PC-9 (cell line): ENCODE measurements at places on chromosomes 5 and 9. TPM values are rescaled to one million over a fixed set of nuclear protein-coding genes. Genes with fewer than 3 reads are reported as not detected.
A peak's percentile ranks its signal among the peaks of the same experiment; 100 is the strongest.

C5orf34 gene
- 16.0 and 22.6 TPM in 2 replicates for total RNA-seq

SH3PXD2B gene
- total RNA-seq = 26.1 and 29.3 TPM in 2 replicates

PPP2CA gene
- 146 and 149 TPM in 2 replicates for total RNA-seq

BHMT2 gene
- not detected in 2 replicates for total RNA-seq

SPINK13 gene
- not detected in 2 replicates for total RNA-seq

AQP7 gene
- total RNA-seq = 0.59 TPM in 1 of 2 replicates, not detected in the other

CD14 gene
- 0.35 and 0.81 TPM in 2 replicates for total RNA-seq

CSF1R gene
- total RNA-seq = 0.72 and 0.95 TPM in 2 replicates

DNA sequence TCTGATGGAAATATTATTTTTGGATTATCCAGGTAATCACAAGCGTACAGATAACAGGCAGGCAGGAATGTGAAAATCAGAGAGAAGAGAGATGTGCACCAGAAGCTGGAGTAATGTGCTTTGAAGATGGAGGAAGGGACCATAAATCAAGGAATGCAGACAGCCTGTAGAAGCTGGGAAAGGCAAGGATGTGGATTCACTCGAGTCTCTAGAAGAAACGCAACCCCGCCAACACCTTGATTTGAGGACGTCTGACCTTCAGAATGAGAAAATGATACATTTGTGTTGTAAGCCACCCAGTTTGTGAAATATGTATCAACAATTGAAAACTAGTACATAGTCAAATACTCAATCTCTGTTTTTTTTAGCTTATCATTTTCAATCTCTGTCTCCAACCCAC lies 207.6 kb upstream of the MPDZ start:
- no peaks in the 10 kb centered on the region for H3K36me3 ChIP-seq

GRCh38 chr5:136062366-136063274 lies 33.8 kb downstream of the TGFBI start:
- H3K27me3 ChIP-seq = no peaks in the 10 kb centered on the region
- H3K4me3 ChIP-seq = no peak overlapping the region
- H3K36me3 ChIP-seq = peaks cover 14% of the 10 kb centered on the region; the same call in 1 of the 2 replicates
- no peak overlapping the region for H3K27ac ChIP-seq
- DNase-seq = peak; percentile 51
- H3K4me1 ChIP-seq = peaks cover 13% of the 10 kb centered on the region

DNA sequence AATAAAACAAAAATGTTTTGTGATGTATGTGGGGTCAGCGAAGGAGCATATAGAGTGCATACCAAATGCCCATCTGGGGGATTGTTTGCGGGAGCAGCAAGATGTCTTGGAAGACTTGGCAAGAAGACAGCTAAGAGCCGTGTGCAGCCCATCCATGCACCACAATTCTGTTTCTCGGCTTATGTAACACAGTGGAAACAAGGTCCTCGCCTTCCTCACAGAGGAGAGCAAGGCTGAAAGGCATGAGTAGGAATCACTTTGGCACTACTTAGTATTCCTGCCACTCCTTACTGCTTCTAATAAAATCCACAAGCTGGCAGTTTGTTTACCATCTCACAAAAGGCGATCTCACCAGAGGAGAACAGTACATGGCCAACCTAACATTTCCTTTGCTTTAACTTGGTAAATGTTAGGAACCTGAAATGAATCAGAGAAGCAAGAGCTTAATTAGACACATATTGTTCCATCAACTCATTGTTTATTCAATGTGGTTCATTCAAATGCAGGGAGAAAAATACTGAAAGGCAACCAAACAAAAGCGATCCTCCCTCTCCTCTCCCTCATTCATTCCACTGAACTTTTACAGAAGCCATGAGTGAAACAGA lies 648.1 kb downstream of the ACTL7B start:
- no peak for DNase-seq
- H3K27ac ChIP-seq = no peak overlapping the region
- no peaks in the 10 kb centered on the region for H3K36me3 ChIP-seq
- no peaks in the 10 kb centered on the region for H3K27me3 ChIP-seq

DNA sequence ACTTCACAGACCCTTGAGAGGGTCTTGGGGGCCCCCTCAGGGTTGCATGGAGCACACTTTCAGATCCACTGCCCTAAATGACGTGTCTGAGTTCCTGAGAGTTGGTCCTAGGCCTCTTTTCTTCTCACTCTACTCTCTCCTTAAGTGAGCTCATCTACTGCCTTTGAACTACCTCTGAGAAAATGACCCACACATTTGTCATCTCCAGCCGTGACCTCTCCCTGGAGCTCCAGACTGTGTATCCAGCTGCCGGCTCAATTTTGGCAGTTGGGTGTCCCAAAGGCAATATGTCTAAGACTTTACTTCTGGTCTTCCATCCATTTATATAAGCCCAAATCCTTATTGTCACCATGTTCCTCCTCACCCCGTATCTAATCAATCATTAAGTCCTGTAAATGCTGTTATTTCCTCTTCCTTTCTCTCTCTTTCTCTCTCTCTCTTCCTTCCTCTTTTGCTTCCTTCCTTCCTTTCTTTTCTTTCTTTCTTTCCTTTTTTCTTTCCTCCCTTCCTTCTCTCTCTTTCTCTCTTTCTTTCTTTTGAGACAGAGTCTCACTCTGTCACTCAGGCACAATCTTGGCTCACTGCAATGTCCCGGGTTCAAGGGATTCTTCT lies 51.2 kb upstream of the HSPA9 start:
- no peaks in the 10 kb centered on the region for H3K27me3 ChIP-seq
- H3K27ac ChIP-seq = no peak overlapping the region
- no peaks in the 10 kb centered on the region for H3K4me1 ChIP-seq
- no peak overlapping the region for H3K4me3 ChIP-seq
- DNase-seq = no peak

DNA sequence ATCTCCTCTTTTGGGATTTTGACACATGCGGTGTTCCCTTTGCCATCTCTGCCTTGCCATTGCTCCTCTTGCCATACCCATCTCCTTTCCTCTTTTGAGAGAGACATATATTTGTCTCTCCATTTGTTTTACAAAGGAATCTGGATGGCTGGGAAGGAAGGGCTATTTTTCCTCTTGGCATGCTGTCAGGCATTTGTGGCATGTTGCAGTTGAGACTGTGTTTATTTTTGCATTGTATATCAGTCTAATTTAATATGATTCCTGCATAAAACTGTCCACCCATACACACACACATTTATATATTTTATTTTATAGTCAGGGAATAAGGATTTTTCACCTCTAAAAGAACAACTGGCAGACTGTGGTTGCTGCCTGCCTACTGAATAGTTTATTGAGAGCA lies 1105.8 kb upstream of the SEMA6A start:
- H3K4me1 ChIP-seq = no peaks in the 10 kb centered on the region
- H3K27ac ChIP-seq = no peak overlapping the region
- DNase-seq = no peak
- H3K4me3 ChIP-seq = no peak overlapping the region
- peaks cover 23% of the 10 kb centered on the region for H3K27me3 ChIP-seq

GRCh38 chr9:70760228-70760627 lies 345.8 kb upstream of the KLF9 start:
- H3K36me3 ChIP-seq = no peaks in the 10 kb centered on the region
- H3K4me1 ChIP-seq = no peaks in the 10 kb centered on the region
- H3K4me3 ChIP-seq = no peak overlapping the region
- no peaks in the 10 kb centered on the region for H3K27me3 ChIP-seq

DNA sequence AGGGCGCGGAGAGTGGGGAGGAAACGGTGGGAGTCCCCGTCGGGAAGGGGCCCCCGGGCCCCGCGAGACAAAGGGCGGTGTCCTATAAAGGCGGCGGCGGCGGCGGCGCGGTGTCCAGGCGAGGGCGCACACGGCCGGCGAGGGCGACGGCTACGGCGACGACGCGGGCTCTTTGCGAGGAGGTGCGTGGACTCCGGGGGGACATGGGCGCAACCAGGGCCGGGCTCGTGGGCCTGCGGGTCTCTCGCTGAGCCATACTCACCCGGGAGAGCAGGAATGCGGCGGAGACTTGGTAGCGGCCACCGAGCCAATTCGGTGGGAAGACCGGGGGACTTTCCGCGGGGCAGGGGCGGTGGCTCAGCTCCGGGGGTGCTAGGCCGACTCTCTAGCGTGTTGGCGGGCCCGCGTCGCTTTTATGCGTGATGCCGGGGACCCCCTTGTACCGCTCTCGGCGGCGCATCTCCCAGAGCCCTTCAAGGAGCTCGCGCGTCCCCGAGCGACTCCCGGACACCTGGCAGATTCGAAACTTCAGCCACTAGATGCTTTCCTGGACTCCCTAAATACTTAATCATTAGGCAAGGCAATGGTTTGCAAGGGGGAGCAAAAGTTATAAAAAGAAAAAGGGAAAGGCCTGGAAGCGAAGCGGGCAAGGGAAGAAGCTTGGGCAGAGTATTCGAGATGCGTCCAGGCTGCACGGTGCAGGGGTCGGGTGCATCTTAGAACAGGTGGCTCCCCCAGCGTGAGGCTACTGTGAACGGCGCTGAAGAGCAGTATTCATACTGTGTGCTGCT lies 5.9 kb upstream of the TAL2 start:
- no peak for DNase-seq
- H3K27ac ChIP-seq = no peak overlapping the region
- H3K36me3 ChIP-seq = no peaks in the 10 kb centered on the region
- no peak overlapping the region for H3K4me3 ChIP-seq

DNA sequence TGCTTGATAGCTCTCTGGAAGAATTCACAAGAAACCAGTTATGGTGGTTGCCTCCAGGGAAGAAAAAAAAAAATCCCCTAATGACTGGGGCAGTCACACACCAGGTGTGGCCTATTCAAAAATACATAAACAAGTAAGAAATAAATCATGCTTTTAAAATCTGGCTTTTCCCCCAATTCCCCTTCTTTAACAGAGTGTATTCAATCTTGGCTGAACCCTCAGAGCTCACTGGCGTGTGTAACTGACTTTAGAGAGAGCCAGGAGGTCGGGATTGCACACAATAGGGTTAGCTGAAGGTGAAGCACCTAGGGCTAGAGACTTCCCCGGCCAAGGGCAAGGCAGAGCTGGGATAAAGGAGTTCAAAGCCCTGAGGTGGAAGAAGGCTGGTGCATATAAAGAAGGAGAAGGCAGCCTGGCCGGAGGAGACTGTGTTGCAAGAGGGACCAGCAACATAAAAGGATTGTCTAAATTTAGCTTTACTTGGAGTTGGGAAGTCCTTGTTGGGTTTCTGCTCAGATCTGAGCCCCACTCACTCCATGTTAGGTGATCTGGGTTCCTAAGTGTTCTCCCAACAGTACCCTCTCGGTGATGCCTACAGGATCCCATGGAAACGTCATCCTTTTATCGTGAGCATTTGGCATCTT lies 19.7 kb downstream of the FNBP1 start:
- peak; percentile 94 for DNase-seq
- peaks cover 72% of the 10 kb centered on the region for H3K4me1 ChIP-seq
- H3K27ac ChIP-seq = peak overlapping the region; percentile 89

- DNase-seq = no peak
- no peaks in the 10 kb centered on the region for H3K4me1 ChIP-seq
- H3K36me3 ChIP-seq = no peaks in the 10 kb centered on the region
- no peaks in the 10 kb centered on the region for H3K27me3 ChIP-seq
Measured at GRCh38 chr5:61263072-61263471, 69.0 kb upstream of the ZSWIM6 start.

GRCh38 chr5:87195616-87196015 lies 72.1 kb upstream of the RASA1 start:
- H3K27ac ChIP-seq = peak overlapping the region; percentile 29; the same call in 1 of the 2 replicates
- H3K36me3 ChIP-seq = no peaks in the 10 kb centered on the region
- no peaks in the 10 kb centered on the region for H3K27me3 ChIP-seq

DNA sequence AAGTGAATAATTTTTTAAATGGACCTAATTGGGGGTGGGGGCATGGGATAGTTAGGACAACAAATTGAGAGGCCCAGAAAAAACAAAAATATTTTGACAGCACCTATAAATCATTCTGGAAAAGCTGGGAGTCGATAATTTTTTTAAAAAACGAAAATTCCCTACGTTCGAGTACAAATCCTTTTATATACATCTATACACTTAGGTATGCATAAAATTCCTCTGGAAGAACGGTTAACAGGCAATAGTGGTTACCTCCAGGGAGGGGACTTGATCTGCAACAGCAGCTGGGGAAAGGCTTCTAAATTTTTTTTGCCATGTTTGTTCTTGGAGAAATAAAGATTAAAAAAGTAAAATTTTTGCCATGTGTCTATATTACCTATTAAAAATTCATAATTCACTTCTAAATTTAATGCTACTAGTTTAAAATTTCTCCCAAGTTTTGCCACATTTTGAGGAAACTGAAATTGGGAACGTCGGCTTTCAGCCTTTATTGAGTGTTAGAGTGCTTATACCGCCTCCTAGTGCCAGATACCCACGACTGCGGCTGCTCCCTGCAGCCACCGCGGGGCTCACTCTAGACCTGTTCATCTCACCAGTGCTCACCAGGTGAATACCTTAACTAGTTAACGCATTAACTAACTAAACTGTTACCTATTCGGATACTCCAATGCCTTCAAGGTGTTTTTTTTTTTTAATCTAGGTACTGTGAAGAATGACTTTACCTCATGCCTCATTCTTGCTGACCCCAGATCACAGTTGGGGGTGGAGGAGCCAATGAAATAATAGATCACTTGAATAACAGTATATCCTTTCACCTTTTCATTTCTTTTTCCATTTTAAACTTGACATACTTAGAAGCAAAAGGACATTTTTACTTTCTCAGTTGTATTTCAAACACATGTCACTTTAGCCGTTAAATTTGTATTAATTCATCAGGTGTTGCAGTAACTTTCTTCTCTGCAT lies 1.8 kb upstream of the BHMT start:
- H3K4me1 ChIP-seq = no peaks in the 10 kb centered on the region
- H3K27me3 ChIP-seq = no peaks in the 10 kb centered on the region
- DNase-seq = no peak

DNA sequence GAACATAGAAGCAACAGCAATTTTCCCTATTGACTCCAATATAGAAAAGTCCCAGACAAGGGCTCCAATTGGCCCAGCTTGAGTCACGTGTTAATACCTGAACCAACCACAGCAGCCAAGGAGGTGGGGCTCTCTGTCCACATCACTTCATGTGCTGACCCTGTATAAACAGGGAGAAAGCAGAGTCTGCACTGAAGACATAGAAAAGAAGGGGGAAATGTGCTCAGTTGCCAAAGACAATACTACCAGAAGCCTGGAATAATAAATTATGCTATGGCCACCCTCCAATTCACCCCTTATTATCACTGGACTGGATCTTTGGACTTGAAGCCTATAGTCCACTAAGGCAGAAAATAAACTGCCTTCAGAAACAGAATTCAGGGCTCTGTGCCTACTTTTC lies 275.4 kb downstream of the EPB41L4A start:
- H3K36me3 ChIP-seq = no peaks in the 10 kb centered on the region
- no peak for DNase-seq

GRCh38 chr5:112951124-112951702 lies 25.4 kb upstream of the DCP2 start:
- no peak for DNase-seq
- no peak overlapping the region for H3K4me3 ChIP-seq
- no peaks in the 10 kb centered on the region for H3K27me3 ChIP-seq
- H3K27ac ChIP-seq = no peak overlapping the region
- no peaks in the 10 kb centered on the region for H3K4me1 ChIP-seq
- no peaks in the 10 kb centered on the region for H3K36me3 ChIP-seq
